Activated CD4-positive, alpha-beta T cell treated with anti-CD3 and anti-CD28 coated beads for 1 hour (primary cell): ENCODE measurements at places on chromosomes 12 and 14.

- DNase-seq, result no peak
These were observed 448.2 kb downstream of the NRXN3 start for GRCh38 chr14:78618368-78618767.

DNA sequence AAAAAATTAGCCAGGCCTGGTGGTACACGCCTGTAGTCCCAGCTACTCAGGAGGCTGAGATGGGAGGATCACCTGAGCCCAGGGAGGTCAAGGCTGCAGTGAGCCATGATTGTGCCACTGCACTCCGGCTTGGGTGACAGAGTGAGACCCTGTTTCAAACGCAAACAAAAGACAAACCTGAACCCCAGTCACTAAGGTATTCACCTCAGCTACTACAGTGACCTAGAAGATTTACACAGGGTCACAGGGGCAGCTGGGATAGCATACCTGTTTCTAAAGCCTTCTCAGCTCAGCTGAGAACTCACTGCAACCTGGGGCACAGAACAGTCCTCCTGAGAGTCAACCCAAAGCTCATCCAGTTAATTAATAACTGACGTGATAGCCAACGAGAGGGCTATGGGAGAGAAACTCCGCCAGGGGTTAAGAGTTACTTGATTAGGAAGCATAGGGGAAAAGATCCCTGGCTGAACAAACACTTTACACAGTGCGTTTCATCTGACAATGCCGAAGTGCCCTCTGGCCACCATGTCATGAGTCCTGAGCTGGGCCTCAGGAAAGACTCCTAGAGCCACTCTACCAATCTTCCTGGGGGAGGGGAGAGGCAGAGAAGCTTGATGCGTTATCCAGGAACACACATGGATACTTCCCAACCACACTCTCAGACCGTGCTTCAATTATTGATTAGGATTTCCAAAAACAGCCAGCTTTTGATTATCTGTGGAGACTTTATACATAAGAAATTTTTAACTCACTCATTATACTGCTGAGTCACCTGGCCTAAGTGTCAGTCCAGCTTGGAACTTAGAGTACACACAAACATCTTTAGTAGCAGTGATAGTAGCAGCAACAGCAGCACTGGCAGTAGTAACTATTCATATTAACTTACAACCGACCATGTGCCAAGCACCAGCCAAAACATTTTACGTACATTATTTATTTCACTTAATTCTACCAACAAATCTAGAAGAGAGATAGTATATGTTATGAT is 48.2 kb downstream of the FOXN3 start:
- DNase-seq, result no peak

GRCh38 chr14:77580477-77580876 is 36.0 kb downstream of the SPTLC2 start:
- DNase-seq, result no peak

GRCh38 chr12:9095322-9095721 is 20.4 kb downstream of the A2M start:
- no peak for DNase-seq

DNA sequence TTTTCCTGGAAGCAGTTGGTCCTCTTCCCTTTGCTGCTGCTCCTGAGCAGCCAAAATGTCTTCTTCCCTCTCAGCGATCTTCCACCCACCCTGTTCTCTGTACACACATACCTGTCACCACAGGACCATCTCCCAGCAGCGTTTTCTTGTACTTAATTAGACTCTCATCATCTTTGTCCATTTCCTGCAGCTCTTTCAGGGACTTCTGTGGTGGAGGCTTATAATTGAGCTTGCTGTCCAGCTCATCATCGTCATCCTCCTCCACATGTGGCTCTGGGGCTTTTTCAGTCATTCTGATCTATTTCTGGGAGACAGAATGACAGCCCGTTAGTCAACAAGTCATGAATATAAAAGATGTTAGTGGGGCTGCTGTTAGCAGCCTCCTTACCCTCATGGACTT is 11.0 kb downstream of the ARHGDIB start:
- no peak for DNase-seq

DNA sequence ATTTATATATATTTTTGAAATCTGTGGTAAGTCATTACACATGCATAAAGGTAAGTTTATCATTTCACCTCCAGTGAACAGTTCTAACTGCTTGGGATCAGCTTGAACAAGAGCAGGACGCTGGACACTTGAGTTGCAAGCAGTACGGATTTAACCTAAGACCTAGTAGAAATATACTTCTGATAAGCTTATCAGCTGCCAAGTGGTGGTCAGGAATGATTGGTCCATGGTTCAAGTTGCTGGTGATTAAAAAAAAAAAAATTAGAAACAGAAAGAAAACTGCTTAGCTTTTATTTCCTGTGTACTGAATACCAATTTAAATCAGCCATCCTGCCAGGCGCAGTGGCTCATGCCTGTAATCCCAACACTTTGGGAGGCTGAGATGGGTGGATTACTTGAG is 88.6 kb downstream of the AEBP2 start:
- no peak for DNase-seq

GRCh38 chr12:31589904-31590641 is 863 bp downstream of the DENND5B start:
- no peak for DNase-seq

DNA sequence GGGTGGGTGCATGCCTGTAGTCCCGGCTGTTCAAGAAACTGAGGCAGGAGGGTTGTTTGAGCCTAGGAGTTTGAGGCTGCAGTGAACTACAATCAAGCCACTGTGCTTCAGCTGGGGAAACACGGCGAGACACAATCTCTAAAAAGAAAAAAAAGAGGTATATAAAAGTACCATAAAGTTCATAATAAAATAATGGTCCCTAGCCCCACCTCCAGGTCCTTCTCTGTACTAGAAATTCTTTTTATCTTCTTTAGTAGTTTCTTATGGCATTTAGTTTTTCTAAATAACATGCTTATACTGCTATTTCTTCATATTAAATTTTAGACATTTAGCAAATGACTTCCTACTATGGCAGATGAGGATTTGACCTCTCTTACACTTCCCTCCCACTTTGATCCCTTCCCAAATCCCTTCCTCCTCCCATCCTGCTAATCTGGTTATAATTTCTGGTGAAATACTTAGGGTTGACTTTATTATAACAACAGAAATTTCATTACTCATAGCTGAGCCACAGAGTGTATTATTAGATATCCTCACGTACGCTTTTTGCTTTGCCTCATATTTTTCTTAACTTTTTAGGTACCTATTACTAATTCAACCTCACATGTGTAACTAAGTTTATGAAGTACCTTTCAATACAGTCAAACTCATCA is 94.7 kb downstream of the SLC41A2 start:
- no peak for DNase-seq

GRCh38 chr12:11709513-11709912 is 60.0 kb downstream of the ETV6 start:
- no peak for DNase-seq

- peak; percentile 41 for DNase-seq
These were observed 12.9 kb upstream of the CALM1 start for GRCh38 chr14:90383731-90384542.

DNA sequence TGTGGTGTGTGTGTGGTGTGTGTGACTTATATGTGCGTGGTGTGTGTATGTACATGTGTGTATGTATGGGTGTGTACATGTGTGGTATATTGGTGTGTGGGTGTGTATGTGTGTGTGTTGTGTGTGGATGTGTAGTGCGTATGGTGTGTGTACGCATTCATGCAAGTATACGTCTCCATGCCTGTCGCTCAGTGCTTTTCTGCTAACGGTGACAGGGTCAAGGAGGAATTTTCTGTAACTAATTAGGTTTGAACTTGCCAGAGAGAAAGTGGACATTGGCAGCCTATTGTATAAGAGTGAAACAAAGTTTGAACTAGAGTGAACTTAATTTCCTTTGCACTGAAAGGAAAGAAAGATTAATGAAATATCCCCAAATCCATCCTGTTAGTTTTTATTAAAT is 120.9 kb upstream of the GSC start:
- no peak for DNase-seq

DNA sequence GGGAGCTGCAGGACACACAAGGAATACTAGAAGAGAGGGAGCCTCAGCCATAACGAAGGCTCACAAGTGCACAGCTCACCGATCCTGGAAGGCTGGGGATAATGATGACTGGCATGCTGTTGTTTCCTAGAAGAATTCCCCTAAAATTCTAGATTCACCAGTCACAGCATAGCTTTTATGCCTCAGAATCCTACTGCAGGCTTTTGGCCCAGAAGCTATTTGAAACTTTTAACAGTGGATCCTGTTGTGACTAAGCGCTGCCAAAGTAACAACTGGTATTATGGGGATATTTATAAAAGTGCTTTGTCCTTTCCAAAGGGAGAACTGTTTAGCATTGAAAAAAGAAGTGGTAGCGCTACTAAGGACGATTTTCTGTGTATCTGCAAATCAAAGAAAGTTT is 214.1 kb upstream of the PELI2 start:
- no peak for DNase-seq

- no peak for DNase-seq
These were observed 43.6 kb upstream of the TRIM9 start for GRCh38 chr14:51138404-51139103.

- DNase-seq, result no peak
These were observed 33.2 kb downstream of the CPNE8 start for GRCh38 chr12:38872156-38872555.

DNA sequence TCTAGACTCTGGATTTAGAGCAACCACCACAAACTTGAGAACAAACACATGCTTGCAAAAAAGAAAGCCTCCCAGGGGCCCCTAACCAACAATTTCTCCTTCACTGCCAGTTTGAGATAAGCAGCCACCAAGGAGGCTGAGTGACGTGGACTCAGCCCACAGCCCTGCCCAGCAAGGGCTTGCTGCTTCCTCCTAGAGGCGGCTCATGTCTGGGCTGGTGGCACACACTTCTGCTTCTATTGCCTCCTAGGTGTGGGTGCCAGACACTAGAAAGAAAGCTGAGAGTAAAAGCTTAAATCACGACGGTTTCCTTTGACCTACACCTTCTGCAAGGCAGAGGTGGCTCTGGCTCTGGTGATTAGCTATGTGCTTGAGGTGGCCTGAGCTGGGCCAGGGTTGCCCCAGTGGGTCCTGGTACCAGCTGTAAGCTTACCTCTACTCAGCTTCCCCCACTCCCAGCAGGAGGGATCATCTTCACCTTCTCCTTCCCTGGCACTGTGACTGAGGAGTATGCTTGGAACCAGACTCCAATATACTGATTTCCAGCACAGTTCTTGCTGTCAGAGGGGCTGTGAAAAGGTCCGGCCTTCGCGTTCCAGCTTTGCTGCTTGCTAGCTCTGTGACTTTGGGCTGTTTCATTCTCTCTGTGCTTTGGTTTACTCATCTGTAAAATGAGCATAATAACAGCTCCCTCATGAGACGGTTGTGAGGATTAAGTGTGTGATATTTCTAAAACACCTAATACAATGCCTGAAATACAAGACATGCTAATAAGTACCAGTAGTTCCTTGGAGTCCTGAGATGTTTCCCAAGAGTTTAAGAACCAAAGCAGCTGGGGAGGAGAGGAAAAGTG is 89.7 kb upstream of the PARP11 start:
- DNase-seq, result peak; percentile 59
